ENCODE measurements at places on chromosomes 3 and 15.

DNA sequence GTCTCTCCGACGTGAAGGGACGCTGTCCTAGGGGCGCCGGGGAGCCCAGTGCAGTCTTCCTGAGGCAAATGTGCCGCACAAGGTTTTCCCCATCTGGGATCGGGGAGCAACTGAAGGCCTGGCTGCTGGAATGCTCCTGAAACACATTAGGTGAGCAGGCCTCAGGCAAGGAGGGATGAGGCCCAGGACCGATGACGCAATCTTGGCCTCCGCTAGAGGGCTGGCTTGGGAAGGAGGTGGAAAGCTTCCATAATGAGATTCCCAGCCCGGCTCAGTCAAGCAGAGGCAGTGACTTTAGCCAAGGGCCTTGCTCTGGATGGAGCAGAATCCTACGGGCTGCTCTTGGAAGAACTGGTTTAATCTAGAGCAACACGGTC, 50.8 kb downstream of the CPN2 start:
- no peak for DNase-seq

GRCh38 chr15:76987896-76988860, 6.7 kb upstream of the PSTPIP1 start:
- DNase-seq, result no peak

DNA sequence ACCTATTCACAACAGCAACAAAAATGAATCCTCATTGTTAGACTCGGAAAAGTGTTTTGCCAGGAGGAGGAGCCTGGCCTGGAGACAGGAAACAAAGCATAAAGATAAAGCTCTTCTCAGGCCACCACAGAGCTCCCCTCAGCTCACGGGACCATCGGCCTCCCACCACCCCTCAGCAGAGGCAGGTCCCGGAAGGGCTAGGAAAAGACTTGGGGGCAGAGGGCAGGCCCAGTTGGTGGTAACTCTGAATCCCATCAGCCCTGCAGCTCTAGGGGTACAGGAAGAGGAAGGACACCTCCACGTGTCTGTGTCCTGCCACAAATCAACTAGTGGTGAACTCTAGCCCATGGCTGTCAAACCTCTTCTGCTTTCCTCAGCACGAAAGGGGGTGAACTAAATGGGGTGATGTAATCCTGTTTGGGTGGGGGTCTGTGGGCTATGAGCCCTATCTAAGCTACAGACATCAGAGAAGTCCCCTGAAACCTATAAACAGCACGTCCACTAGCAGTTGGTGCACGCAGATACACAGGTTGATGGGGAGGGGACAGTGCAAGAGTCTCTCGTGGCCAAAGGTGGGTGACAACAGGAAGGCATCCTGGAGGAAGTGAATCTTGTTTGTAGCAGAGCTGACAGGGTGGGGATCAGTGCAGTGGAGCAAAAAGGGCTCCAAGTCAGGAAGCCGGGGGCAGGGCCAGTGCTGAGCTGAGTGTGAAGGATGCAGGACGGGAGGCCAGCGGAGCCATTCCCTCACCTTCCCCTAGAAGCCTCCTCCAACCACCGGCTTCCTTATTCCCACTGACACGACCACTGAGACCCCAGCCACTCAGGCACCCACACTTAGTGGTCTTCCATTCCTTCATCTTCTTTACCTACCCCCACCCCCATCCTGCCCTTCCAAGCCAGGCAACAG, 111.1 kb upstream of the HACD2 start:
- DNase-seq, result no peak

- no peak for DNase-seq
These were observed 115.0 kb upstream of the ABHD17C start for GRCh38 chr15:80580106-80580505.

- DNase-seq, result no peak
These were observed 65.6 kb downstream of the GRIP2 start for GRCh38 chr3:14474363-14475081.

DNA sequence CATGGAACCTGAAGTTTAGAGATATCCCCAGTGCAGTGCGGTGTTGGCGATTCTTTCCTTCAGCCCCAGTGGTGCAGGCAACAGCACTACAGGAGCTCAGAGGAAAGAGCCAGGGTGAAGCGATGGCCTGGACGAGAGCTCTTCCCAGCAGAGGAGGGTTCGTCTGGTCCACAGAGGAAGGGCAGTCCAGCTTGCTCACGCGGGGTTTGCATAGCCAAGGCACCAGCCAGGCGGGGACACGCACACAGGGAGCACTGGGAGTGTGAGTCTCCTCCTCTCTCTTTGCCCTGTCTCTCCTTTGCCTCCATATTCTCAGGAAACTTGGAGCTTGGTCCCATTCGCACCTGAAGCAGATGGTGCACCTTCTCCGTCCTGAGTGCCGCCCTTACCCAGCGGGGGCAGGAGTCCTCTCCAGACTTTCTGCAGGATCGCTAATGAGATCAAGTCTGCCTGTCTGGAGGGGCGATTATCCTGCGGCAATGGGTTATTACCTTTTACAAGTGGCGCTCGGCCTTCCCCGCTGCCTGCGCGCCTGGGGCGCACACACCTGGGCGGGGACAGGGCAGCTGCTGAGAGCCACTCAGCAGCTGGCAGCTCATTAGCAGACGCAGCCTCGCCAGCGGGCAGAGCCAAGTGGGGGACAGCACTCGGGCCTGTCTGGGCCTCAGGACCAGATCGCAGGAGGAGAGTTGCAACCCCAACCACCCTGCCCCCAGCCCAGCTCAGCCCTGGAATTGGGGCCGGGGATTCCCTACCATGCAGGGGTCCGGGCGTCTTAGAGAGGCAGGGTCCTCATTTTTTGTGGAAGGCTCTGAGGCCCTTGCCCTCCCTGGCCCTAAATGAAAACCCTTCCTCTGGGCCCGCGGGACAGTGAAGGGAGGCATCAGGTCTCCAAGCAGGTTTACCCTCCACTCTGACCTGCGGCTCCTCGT, 119.0 kb upstream of the MEF2A start:
- DNase-seq, result peak; percentile 56

GRCh38 chr3:50473768-50474167, 29.7 kb downstream of the CACNA2D2 start:
- no peak for DNase-seq

- no peak for DNase-seq
These were observed 109.7 kb upstream of the GADL1 start for GRCh38 chr3:31004025-31004678.

DNA sequence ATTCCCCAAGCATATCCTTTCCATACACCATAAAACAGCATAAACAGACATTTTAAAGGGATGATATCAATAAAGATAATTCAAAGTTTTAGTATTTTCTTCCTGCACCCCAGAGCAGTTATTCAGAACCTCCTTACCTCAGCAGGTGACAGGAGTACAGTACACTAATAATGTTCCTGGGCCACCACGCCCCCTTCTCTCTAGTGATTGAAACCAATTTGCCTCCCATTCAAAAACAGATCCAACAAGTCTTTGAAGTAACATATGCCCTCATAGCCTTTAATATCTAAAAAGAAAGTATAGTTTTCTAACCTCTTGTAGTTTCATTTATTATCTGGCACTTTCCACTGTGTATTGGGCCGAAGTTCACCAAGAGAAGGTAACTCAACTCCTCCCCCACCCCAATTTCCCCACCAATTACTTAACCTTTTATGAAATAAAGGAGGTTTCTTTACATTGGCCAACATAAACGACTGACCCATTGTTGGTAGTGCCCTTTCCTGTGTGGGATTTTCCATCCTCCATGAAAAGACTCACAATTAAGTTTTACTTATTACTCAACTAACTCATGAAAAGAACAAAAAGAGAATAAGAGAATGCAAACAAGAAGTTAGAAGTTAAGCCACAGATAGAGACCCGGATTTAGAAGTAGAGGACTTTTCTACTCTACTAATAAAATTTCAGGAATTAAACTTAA, 5.0 kb upstream of the ATP8B4 start:
- no peak for DNase-seq

DNA sequence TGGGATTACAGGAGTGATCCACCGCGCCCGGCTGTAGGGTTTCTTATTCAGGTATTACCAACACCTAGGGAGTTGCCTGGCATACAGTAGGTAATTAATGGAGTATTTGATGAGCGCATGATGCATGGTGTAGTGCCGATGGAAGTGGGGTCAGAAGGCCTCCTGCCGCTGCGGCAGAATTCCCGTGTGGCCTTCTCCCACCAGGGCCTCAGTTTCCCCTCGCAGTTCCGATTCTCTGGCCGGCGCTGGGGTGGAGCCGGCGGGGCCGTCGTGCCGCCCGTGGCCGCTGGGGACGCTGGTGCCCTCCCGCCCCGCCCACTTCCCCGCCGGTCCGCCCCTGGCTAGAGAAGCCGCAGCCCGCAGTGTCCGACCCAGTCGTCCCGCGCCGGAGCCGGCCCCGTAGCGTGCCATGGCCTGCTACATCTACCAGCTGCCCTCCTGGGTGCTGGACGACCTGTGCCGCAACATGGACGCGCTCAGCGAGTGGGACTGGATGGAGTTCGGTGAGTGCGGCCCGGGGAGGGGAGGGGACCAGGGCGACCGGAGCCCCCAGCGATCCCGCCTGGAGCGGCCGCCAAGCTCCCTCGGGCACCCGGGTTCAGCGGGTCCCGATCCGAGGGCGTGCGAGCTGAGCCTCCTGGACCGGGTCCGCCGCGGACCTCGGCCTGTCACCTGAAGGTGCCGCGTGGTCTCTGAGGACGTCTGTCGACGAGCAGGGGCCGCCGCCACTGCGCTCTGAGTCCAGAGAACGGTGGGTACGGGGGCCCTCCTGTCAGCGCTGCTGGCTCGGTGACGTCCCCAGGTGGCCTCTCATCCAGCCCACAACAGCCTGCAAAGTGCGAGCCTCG, at the start of gene IRAK2:
TSS of gene IRAK2 (plus strand) at position 374 of the 848 bp plus-strand sequence. CDS start at position 410, 36 bp downstream.
- peak; percentile 15 for DNase-seq

DNA sequence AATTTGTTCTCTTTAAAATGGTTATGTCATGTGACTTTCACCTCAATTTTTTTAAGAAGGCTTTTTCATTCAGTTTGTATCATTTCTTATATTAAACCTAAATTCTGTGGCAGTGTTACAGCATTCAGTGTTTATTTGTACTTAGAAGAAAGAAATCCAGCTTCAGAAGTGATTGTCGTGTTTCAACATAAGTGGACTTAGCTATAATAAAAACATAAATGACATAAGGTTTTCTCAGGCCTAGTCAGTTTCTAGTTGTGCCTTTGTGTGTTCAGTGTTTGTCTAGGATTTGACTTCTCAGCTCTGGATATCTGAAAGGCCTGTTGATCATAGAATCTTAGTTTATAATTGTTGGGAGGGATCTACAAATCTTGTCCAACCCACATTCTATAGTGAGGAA, 80.5 kb downstream of the STT3B start:
- no peak for DNase-seq

DNA sequence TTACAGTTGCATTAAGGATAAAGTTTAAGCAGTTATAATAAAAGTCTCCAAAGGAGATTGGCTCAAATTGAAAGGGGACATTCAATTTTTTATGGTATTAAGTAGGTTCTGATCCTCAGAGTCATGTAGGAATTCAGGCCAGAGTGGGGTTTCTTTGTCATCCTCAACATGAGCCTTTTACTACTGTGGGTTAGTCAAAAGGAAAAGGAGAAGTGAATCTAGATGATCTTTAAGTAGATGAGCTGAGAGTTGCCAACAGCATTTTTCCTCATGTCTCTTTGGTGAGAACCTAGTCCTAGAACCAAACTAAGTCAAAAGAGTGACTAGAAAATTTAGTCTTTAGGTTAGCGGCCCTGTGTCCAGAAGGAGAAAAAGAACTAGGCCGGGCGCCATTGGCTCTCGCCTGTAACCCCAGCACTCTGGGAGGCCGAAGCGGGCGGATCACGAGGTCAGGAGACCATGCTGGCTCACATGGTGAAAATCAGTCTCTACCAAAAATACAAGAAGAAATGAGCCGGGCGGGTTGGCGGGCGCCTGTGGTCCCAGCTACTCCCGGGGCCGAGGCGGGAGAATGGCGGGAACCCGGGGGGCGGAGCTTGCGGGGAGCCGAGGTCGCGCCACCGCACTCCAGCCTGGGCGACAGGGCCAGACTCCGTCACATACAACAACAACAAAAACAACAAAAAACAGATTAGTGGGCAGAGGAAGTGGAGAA, 4.2 kb upstream of the CHL1 start:
- no peak for DNase-seq

DNA sequence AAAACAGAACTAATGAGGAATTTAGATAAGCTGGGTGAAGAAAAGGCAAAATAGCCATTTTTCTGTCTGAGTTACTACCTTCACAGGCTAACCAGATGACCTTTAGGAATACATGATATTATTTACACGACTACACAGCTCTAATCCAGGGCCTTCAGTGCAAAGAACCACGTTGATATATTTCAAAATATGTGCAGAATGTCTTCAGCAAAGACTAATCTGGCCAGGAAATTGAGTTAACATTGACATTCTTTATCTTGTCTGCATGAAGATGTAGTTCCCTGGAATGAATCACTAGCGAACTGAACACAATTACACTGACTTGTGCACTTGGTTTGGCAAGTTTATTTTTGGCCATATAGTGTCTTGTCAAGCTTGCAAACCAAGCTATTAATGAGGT, 41.5 kb downstream of the PDHB start:
- no peak for DNase-seq

Data from NCI-H774 (cell line).